Thoracic aorta (tissue), 2 donors: ENCODE measurements at places on chromosomes 3 and 15.

DNA sequence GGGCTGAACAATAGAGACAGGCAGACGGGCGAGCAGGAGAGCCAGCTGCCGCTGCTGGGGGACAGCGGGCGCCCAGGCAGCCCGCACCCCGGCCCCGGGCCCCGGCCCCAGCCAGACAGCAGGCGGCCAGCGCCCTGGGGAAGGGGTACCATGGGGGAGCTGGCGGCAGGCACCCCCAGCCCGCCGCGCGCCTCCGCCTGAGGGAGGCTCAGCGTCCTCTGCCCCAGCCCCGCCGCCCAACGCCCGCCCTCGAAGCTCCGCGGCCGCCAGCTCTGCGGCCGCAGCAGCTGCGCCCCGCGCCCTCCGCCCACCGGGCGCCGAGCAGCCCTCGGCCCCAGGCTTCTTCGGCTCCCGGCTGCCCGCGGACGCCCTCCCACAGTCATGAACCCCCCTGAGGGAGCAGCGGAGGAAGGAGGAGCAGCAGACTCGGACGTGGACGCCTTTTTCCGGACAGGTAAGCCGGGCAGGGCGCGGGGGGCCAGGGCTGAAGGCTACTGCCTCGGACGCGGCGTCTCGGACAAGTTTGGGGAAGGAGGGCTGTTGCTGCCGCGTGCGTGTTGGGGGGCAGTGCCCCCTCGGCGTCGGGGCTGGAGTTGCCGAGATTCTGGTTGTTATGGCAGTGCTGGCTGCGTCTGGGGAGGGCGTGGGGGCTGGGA lies 41.6 kb upstream of the ROPN1 start:
- DNase-seq = no peak

DNA sequence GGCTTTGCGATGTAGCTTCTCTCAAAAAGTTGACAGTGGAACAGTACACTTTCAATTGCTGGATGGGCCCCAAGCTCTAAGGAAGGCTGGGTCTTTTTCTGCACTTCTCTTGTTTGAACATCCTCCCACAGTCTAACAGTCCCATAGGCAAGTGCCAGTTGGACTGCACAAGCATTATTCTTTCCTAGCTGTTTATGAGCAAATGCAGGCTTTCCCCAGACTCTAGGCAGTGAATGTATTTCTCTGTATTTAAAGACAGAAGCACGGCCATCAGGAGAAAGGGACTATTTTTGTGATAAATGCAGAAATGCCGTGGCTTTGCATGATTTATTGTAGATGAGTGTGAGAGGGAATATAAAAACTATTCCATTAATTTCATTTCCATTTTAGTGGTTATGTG lies 539.3 kb upstream of the LMCD1 start:
- no peak for DNase-seq

- no peak for DNase-seq
Observed at GRCh38 chr15:90003736-90004135, 2.6 kb downstream of the ZNF710 start.

DNA sequence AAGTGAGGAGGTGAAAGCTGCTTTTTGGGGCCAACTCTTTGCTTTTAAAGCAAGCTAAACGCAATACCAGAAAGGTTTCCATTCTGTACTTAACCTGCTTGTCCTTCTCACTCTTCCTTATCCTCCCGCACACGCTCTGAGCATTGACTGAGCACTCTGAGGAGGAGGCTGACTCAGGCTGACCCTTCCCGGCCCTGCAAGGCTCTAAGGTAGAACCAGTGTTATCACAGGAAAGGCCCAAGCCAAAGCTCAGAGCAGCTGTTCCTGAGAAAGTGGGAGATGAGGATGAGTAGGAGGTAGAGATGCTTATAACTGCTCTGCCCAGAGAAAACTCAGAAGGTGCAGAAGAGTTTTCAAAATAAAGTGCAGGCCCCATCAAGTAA lies 2.3 kb downstream of the B3GNT5 start:
- DNase-seq = no peak

DNA sequence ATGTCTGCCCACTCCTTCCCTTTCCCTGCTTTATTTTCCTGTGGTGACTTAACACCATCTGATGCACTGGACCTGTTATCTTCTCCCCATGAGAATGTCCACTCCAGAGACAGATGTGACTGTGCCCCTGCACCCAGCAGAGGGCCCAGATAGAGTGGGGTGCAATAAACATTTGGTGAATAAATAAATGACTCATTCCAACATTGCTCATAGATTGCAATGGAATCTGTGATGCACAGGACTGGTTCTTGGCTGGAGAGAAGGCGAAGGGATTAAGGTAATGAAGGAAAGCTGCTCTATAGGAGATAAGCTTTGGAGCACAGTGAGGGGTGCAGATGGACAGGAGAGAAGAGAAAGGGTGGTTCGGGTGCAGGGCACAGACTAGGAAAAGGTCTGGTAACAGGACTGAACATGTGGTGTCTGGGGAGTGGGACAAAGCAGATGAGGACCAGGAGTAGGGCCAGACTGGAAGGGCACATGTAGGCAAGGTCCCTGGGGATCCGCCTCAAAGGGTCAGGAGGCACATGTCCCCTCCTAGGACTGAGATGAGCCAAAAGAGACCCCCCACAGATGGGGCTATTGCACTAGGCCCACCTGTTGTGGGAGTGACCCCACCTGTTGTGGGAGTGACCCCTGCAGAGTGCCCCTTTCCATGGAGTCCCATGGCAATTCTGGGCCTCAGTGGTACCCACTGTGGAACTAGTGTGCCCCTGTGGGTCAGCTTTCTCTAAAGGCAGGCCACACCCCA lies 17.5 kb upstream of the POC1A start:
- DNase-seq = no peak

- DNase-seq = no peak
Observed at GRCh38 chr15:23690450-23690852, 3.3 kb upstream of the NDN start.

- DNase-seq = no peak
Observed at GRCh38 chr3:11498646-11499045, 145.1 kb downstream of the VGLL4 start.

- no peak for DNase-seq
Observed at GRCh38 chr15:25171856-25172687, 217.3 kb downstream of the SNRPN start.

DNA sequence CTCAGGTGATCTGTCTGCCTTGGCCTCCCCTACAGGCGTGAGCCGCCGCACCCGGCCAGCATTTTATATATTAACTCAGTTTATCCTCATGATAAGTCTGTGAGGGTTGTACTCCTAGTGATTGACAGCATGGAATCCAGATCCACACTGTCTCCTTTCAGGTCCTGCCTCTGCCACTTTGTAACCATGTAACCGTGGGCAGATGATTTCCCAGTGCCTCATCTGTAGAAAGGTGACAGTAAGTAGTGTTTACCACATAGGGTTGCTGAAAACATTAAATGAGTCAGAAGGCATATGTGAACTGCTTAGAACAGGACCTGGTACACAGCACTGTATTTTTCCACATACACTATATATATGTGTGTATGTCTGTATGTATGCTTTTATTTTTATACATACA lies 2.4 kb downstream of the FYTTD1 start:
- DNase-seq = no peak

DNA sequence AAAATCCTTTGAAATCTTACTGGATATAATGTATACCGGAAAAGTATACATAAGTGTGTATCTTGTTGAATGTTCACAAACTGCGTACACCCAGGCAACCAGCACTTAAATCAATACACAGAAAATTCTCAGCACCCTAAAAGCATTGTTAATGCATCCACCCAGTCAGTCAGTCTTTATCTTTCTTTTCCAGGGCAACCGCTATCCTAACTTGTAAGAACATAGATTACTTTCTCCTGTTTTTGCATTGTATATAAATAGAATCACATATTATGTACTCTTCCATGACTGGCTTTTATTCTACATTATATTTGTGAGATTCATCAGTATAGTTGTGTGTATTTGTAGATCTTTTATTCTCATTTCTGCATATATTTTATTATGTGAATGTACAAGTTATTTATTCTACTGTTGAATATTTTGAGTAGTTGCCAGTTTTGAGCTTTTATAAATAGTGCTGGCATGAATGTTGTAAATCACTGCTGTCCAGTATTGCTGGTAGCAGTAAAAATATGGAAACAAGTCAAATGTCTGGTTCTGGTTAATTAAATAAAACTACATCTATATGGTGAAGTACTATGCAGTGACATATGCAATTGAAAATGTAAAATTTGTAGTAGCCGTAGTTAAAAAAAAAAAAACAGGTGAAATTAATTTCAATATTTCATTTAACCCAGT lies 62.1 kb downstream of the PDCD6IP start:
- DNase-seq = no peak

DNA sequence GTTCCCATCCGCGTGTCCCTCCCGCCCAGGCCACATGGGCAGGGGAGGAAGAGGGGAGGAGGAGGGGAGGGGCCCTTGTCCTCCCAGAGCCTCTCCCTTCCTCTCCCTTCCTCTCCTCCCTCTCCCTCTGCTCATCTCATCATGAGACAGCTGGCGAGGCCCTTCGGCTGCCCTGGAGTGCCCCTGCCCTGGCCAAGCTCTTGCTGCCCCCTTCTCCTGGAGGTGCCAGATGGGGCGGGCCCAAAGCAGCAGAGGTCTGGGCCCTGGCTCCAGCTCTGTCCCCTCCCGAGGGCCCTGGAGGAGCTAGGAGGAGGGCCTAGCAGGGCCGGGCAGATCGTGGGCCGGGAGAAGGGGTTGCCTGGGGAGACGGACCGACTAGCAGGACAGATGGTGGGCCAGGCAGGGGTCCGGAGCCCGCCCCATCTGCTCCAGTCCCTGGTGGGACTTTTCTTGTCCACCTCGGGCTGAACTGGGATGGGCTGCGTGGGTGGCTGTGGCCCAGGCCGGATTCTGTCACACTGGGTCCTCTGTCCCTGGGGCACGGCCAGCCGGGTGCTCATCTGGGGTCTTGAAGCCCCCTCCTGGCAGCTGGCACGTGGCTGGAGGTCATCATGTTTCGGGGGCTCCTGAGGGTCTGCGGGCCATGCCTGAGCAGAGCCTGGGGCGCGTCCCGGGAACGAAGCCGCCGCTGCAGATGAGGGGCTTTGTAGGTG lies 183.4 kb downstream of the GOLGA6L6 start:
- no peak for DNase-seq

DNA sequence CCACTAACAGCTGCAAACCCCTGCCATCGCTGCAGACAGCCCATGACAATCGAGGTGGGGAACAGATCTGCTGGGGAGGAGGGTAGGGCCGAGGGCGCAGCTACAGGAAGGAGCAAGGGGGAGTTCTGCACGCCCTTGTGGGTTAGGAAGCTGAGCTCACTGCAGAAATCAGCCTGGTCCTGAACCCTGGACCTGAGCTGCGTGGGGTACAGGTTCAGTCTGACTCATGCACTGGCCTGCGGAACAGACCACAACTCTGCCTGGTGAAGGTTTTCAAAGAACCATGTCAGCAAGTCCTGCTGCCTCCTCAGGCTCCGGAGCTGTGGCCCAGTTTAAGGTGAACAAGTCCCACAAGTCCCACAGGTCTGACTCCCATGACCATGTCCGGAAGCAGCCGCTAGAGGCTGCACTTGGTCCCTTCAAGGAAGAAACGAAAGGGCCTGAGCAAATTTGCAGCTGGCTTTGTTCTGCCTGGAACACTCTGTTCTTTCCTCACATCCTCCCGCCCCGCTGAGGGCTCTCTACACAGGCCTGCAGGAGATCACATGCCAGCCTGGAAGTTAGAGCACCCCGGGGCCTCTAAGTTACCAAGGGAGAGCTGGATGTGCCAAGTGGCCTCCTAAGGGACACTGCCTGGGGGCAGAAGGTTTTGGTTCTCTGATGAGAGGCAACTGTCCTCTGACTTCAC lies 49.4 kb upstream of the AKAP13 start:
- DNase-seq = peak; percentile 59

GRCh38 chr3:159894386-159894785 lies 94.2 kb upstream of the IL12A start:
- DNase-seq = no peak

DNA sequence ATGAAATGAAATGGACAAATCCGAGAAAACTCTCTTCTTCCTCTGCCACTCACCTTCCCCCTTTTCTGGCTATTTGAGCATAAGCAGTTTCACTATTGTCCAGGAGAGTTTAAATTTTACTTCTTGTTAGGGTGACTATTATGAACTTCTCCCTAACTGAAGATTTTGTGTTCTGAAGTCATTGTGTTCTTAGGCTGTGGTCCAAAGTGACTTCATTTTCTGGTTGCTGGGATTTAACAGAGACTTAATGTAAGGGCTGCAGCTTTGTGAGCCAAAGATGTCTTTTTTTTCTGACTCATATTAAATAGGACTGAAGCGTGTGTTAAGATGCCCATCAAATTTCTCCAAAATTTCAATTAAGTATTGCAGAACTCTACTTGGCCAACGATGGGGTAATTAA lies 46.5 kb upstream of the FSTL1 start:
- no peak for DNase-seq

- no peak for DNase-seq
Observed at GRCh38 chr3:184788751-184789150, 23.2 kb upstream of the VPS8 start.

GRCh38 chr3:138186221-138186620 lies 880 bp upstream of the ARMC8 start:
- DNase-seq = no peak

GRCh38 chr3:134978658-134979057 lies 183.6 kb downstream of the EPHB1 start:
- no peak for DNase-seq

- DNase-seq = peak; percentile 9
Observed at GRCh38 chr15:72116731-72117485, 1.0 kb downstream of the MYO9A start.

- no peak for DNase-seq
Observed at GRCh38 chr3:77039606-77040171, at the start of gene ROBO2. TSS of gene ROBO2 (plus strand) at chr3:77040099. CDS start at chr3:77040786, 687 bp downstream.

- DNase-seq = no peak
Observed at GRCh38 chr3:20225769-20226168, 39.8 kb upstream of the SGO1 start.

DNA sequence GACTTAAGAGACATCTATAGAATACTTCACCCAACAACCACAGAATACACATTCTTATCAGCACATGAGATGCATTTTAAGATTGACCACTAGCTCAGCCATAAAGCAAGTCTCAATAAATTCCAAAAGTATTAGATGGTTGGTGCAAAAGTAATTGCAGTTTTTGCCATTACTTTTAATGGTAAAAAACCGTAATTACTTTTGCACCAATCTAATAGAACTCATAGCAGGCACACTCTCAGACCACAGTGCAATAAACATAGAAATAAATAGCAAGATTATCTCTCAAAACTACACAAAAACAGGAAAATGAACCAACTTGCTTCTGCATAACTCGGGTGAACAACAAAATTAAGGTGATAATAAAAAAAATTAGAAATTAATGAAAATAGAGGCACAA lies 33.7 kb upstream of the PPM1L start:
- DNase-seq = no peak

GRCh38 chr3:156761713-156762451 lies 64.3 kb upstream of the LEKR1 start:
- DNase-seq = no peak

GRCh38 chr3:107752202-107752990 lies 229.6 kb downstream of the BBX start:
- DNase-seq = no peak

DNA sequence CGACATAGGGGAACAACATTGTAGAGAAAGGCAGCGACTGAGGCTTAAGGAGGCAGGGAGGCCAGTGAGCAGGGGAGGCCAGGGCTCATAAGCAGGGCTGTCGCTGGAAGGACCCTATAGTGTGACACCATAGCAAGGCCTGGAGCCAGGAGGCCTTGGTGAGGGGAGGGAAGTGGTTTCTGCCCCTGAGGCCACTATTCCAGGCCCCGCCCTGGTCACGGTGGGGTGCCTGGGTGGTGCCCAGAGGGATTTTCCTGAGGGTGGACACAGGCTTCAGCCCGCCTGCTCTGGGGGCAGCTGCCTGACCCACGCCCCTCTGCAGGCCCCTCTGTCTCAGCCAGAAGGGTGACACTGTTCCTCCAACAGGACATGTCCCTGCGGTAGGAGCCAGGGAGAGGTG lies 147.8 kb upstream of the IQSEC1 start:
- no peak for DNase-seq

- no peak for DNase-seq
Observed at GRCh38 chr15:66713843-66714508, 11.9 kb downstream of the SMAD6 start.
